ENCODE measurements at places on chromosomes 3 and 15.

GRCh38 chr3:150308481-150309256, 99.4 kb upstream of the TSC22D2 start:
- no peak for DNase-seq

- no peak for DNase-seq
These were observed 17.6 kb downstream of the ACAD11 start for GRCh38 chr3:132641837-132642538.

GRCh38 chr3:124688581-124689454, 41.4 kb upstream of the UMPS start:
- peak; percentile 71 for DNase-seq

DNA sequence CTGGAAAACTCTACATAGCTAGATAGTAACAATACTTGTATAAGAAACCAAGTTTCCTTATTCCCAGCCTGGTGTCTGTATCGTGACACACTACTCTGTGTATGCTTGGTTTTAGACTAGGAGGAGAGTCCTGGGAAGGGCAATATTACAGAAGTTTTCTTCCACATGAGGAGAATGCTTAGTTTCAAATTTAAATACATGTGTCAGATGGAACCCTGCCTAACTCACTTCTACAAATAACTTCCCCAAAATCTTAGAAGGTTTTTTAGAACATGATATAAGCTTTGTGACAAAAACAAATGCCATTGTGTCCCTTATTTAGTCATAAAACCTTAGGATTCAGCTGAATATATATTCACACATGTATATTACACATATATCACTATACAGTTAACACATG, 7.2 kb upstream of the IL20RB start:
- no peak for DNase-seq

DNA sequence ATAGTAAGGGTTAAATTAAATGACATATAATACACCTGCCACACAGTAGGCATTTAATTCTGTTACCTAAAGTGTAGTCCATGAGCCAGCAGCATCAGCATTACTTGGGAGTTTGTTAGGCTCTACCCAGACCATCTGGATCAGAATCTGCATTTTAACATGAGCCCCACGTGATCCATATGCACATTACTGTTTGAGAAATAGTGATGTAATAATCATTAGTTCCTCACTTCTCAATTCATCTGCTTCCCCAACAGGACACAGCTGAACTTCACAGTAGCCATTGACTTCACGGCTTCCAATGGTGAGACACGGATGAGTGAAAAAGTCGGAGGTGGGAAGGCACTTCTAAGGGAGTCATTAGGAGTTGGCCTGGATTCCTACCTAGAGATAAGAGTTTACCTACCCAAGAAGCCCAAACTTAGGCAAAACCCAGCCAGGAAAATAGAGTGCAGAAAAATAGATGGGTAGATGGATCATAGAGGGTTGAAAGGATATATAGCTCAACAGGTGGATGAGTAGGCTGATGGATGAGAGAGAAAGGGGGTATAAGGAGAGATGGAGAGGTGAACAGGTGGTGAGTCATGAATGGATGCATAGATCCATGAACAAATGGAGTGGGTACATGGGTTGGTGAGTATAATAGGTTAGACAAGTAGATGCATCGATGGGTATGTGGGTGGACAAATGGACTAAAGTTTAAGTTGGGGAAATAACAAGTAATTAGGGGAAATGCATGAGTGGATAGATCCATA, 13.3 kb downstream of the CPNE9 start:
- no peak for DNase-seq

GRCh38 chr3:133745981-133746711, at the start of gene TF:
TF (plus strand) TSS chr3:133746393; CDS start chr3:133746441, 48 bp downstream.
- DNase-seq = no peak

- DNase-seq = peak; percentile 73
These were observed 15.6 kb downstream of the PIF1 start for GRCh38 chr15:64809649-64810496.

GRCh38 chr15:29870495-29871151, 48.4 kb upstream of the TJP1 start:
- no peak for DNase-seq

- DNase-seq = no peak
These were observed 13.4 kb downstream of the TAMM41 start for GRCh38 chr3:11832981-11833905.

DNA sequence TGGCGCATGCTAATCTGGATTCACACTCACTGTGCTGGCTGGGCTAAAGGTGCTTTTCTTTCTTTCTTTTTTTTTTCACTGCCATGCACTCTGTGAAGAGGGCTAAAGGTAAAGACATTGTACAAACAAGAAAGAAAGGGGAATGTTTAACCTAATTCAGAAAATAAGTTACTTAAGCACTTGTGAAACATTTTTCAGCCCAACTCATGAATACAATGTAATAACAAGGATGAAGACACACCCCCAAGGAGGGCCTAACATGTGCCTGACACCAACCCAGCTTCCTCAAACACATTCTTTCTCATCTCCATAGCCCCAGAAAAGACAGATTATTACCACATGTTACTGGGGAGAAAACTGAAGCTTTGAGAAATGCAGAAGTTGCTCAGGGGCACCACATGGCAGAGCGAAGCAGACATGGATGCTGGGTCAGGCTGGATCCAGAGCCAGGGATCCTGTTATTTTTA, 5.7 kb downstream of the STIMATE start:
- DNase-seq = no peak

DNA sequence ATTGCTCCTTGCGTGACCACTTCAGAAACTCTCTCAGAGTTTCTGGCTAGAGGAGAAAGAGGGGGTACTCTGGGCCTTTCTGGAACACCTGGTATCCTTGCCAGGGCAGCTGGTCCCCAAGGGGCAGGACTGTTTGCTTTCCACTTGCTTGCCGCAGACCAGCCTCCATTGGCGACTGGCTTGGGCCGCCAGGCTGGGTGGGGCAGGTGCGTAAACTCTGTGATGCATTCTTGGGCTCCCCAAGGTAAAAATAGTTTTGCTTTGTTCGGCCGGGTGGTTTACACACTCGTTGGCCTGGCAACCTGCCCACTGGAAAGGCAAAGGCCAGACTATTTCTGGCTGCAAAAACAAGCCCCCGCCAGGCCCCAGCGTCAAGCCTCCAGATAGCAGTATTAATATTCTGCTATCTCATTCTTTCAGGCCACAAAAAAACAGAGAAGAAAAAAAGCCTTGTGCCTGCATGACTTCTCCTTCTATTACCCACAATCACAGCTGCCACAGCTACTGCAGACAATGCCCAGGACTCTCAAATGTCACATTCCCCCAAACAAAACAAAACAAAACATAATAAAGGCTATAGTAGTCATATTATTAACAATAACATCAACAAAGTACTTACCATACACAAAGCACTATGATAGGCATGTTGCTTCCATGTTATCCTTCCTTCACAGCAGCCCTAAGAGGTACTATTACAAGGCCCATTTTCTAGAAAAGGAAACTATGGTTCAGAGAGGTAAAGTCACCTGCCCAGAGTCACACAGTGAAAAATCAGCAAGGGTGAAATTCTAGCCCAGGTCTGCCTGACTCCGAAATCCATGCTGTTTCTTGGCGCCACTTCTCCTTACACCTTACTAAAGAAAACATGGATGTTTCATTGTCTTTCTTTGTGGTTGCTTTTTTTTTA, 14.0 kb upstream of the SSUH2 start:
- no peak for DNase-seq

Measured in activated naive CD8-positive, alpha-beta T cell treated with anti-CD3 and anti-CD28 coated beads, Interleukin-2, amount 10 ng/mL, durations not matched to agents 7 days and 5 days (primary cell).